ENCODE measurements at places on chromosomes 12 and 14. TPM values are rescaled to one million over a fixed set of nuclear protein-coding genes. Genes with fewer than 3 reads are reported as not detected.

DNA sequence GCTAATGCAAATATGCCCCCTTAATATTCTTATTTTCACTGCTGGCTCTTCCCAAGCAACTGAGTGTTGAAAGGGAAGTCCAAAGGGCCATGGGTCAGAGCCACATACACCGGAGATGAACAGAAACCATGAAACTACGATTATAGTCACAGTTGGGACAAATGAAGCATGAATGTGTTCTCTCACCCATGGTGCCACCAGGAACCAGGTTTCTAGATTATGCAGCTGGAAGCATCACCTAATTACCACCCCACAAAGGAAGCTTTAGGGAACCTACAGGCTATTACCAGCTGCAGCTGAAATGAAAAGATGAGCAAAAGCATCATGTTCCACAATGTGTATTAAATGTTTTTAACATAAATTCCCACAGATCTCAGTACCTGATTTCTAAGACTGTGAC is 15.4 kb downstream of the TMTC1 start:
- no peak for DNase-seq

DNA sequence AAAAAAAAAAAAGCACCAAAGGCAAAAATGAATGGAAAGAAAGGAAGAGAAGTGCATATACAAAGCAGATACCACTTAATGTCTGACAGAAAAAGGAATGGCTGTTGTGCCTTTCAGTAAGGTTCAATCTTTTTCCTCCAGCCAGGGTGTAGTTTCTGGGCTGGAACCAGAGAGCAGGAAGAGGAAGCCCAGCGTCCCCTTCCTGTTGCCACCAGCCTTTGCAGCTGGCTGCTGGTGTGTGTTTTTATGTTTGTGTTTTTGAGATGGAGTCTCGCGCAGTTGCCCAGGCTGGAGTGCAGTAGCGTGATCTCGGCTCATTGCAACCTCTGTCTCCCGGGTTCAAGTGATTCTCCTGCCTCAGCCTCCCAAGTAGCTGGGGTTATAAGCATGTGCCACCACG is 64.6 kb upstream of the LTA4H start:
- DNase-seq = peak; percentile 80

PSMB5 gene
- total RNA-seq = 48.3 TPM

DNA sequence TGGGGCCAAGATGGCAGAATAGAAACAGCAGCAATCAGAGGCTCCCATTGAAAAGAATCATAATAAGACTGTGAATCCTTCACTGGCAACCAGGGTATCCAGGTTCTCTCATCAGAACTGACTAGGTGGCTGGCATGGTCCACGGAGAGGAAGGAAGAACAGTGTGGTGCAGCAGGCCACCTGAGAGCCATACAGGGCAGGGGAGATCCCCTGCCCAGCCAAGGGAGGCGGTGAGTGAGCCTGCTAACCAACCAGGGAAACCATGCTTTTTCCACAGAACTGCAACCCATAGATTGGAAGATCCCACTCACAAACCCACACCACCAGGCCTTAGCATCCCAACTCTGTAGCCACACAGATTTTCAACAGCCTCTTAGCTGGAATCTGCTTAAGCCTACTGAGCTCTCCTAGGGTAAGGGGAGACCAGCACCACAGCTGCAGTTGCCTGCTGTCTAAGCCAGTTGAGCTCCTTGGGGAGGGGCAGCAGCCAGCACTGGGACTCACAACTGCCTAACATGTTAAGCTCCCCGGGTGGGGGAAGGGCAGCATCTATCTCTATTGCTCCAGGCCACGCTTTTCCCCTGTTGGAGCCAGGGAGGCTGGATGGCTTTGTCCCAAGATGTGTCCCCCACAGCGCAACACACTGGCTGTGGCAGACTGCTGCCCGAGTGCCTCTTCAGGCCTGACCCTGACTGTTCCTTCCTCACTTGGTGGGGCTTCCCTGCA is 342.6 kb upstream of the CCDC196 start:
- DNase-seq = no peak

TUBA1A gene
- 71.7 TPM for total RNA-seq

LRTM2 gene
- not detected for total RNA-seq

DNA sequence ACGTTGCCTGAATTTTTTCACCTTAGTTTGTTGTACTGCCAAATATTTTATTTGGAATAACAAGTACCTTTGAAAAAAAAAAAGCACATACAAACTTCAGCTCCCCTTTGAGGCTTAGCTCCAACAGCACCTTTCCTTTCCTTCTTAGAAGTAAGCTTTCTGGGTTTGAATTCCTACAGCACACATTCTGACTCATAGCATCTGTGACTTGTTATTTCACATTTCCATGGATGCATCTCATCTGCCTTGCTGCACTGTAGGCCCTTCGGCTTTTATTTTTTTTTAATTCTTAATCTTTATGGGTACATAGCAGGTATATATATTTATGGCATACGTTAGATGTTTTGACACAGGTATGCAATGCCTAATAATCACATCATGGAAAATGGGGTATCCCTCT is 7.2 kb downstream of the LGALS3 start:
- DNase-seq = no peak

- DNase-seq = no peak
Observed at GRCh38 chr14:61749264-61749663, 13.0 kb upstream of the SNAPC1 start.

GRCh38 chr14:76880449-76880848 is 54.2 kb downstream of the LRRC74A start:
- no peak for DNase-seq

KRT75 gene
- not detected for total RNA-seq

CLBA1 gene
- 4.0 TPM for total RNA-seq

DNA sequence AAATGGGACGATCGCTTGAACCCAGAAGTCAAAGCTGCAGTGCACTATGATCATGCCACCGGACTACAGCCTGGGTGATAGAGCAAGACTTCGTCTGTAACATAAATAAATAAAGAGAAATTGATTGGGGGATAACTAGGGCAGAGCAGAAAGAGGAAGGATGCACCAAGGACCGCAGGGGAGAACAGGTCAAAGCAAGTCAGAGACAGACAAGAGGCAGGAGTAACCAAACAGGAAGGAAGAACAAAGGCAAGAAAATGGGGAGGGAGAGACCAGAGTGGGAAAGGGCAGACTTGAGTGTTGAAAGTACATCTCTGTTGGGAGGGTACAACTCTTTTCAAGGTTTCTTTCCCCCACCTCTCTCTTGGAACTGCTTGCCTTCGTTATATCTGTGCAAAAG is 50.8 kb upstream of the ELK3 start:
- DNase-seq = no peak
